Hypothalamus (tissue), 51 donors: ENCODE measurements at places on chromosomes 3 and 15.

DNA sequence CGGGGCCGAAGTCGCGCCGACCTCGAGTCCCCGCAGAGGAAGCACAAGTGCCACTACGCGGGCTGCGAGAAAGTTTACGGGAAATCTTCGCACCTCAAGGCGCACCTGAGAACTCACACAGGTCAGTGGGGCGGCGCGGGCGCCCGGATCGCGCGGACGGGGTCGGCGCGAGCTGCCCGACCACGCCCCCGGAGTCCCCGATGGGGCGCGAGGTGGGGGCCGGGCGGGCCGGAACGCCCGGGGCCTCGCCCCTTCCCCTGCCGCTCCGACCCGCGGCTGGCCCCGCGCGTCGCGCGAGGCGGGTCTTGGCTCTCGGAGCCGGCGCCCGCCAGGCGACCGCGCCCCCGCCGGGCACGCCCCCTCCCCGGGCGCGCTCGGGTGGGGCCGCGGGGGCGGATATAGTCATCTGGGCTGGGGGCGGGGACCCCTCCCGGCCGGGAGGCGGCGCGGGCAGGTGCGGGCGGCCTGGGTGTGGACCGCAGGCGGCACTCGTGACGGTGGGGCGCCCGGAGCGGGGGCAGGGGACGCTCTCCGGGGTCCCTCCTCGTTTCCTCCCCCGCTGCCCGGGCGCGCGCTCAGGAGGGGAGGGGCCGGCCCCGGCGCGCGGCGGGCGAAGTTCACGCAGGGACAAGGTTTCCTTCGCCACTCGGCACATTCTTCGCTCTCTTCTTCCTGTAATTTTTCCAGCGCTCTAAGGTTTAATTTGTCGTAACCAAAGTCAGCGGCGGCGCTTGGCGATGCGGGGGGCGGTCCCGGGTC lies 1.2 kb downstream of the KLF13 start:
- DNase-seq = peak; percentile 59

DNA sequence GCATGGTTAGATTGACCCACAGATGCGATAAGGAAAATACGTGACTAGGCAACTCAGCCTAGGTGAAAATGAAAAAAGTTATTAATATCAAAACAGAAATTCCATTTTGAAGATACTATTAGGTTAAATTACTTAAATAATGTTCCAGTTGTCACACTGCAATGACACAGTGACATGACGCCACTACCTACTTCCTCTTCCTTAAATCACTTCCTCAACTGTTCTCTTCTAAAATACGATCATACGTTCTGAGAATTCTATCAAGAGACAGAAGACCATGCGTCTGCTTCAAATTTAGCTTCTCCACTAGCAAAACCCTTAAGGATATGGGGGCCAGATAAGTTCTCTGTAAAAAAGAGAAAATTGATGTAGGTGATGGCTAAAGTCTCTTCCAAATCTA lies 18.2 kb downstream of the CMTM6 start:
- DNase-seq = no peak

DNA sequence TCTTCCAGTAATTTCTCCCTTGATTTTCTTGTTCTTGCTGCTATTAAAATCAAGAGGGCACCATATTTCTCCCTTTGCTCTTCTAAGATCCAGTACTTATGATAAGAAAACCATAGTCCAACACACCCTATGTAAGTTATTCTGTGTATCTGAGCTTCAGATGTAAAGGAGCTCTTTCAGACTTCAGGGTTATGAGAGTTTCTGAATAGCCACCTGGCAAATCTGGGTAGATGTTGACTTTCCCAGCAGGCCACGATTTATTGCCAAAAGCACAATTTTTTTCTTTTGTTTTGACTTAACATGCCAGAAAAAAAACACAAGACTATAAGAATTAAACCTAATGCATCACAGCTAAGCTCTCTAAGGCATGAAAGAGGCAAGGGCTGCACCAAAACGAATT lies 1045.0 kb downstream of the FHIT start:
- DNase-seq = no peak

- DNase-seq = peak; percentile 57
Observed at GRCh38 chr3:194315088-194315964, 35.8 kb downstream of the CPN2 start.

DNA sequence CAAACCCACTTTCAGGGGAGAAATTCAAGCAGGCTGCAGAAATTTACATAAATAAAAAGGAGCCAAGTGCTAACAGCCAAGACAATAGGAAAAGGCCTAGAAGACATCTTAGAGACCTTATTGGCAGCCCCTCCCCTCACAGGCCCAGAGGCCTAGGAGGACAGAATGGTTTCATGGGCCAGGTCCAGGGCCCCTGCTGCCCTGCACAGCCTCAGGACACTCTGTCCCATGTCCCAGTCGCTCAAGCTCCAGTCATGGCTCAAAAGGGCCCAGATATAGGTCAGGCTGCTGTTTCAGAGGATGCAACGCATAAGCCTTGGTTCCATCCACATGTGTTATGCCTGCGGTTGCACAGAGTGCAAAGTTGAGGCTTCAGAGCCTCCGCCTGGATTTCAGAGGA lies 55.8 kb downstream of the SLC41A3 start:
- DNase-seq = no peak

DNA sequence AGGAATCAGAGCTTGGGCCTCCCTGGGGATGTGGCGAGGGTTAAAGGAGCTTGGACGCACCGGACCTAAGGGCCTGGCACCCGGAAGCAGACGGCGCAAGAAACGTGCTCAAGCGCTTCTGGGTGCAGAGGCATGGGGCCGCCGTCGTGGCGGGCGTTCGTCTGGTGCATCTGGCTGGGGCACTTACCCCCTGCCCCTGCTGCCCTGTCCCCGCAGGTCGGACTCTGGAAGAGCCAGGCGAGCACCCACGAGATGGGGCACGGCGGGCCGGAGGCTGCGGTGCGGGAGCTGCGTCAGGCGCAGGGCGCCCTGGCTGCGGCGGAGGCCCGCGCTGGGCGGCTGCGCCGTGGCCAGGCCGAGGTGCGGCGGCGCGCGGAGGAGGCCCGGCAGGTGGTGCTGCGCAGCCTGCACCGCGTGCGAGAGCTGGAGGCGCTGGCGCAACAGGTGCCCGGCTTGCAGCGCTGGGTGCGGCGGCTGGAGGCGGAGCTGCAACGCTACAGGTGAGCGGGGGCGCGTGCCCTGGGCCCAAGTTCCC lies 2.5 kb downstream of the EFCC1 start:
- no peak for DNase-seq
